Stimulated activated CD4-positive, alpha-beta T cell treated with anti-CD3 and anti-CD28 coated beads, TNF-alpha, amount 100 ng/mL, for 1 hour (primary cell): ENCODE measurements at places on chromosomes 5 and 9.

DNA sequence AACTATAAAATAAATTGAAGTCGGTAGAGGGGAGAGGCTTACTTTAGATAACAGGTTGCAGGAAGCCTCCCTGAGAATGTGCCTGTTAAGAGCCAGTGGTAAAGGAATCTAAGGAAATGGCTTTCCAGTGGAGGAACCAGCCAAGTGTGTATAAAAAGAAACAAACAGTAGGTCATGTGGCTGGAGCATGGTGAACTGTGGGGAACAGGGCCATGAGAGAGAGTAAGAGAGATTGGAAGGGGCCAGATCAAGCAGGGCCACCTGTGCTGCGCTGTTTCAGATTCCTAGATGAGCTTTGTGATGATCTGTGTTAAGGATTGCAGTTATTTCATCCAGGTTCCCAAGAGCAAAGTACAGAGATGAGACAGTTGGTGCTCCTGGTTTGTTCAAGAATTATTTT is 152.7 kb upstream of the SGCD start:
- DNase-seq: no peak

- no peak for DNase-seq
Observed at GRCh38 chr9:107173422-107174180, 109.5 kb upstream of the RAD23B start.

- DNase-seq: no peak
Observed at GRCh38 chr9:113973963-113974413, 97.9 kb downstream of the ZNF618 start.

DNA sequence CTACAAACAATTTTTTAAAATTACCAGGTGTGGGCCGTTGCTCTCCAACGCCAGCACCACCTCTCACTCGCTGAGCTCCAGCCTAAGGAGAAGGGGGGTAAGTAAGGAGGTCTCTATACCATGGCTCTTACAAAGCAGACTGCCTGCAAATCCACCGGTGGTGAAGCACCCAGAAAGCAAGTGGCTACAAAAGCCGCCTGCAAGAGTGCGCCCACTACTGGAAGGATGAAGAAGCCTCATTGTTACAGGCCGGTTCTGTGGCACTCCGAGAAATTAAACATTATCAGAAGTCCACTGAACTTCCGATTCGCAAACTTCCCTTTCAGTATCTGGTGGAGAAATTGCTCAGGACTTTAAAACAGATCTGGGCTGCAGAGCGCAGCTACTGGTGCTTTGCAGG is 46.0 kb downstream of the CDO1 start:
- DNase-seq: no peak

GRCh38 chr9:134971696-134972095 is 54.0 kb upstream of the FCN1 start:
- no peak for DNase-seq

DNA sequence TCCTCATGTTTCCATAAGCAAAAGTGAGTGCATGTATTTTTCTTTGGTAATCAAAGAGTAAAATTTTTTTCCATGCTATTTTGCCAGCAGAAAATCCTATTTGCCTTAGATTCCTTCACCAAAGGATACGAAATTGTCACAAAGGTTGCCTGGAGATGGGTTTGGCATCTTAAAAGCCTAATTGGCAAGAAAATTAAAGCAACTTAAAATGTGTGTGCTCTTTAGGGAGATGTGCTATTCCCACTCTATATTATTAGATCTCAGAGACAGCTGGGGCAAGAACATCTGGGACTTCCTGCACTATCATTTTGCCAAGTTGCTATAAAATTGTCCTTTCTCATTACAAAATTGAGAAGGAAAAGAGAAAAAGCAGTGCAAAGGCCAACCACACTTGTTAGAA is 146.1 kb downstream of the PLCXD3 start:
- no peak for DNase-seq

DNA sequence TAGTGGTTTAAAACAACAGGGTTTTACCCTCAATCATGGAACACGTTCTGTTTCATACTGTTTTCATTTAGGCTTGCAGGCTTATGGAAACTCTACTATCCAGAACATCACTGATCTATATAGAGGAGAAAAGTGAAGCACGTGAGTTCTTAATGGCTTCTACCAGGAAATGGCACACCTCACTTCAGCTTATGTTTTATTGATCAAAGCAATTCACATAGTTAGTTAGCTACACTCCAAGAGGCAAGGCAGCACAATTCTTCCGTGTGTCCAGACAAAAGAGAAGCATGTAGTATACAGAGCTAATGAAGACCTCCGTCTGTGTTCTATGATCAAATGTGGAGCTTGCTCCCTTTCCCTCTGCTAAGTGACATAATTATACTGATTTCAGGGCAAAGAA is 353.3 kb upstream of the CD180 start:
- no peak for DNase-seq

GRCh38 chr5:173472784-173473278 is 143.6 kb downstream of the BOD1 start:
- DNase-seq: no peak

GRCh38 chr9:36742264-36742663 is 169.6 kb downstream of the MELK start:
- no peak for DNase-seq

- no peak for DNase-seq
Observed at GRCh38 chr5:83244516-83244915, 167.2 kb downstream of the XRCC4 start.

DNA sequence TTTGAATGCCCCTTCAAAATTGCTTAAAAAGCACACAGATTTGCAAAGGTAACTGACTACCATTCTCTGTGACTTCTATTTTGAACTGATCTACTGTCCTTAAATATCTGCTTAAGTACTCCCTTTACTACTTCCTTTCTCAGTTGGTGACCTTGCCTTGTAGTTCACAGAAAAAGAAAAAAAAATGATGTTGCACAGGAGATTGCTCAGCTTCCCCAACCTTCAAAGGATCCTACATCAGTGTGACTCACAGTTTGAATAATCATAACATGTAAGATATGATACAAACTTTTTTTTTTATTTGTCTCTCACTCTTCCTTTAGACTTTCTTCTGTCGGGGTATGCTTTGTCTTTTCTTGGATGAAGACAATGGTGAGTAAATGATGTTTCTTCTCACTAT is 1029.6 kb downstream of the CDH12 start:
- DNase-seq: no peak

DNA sequence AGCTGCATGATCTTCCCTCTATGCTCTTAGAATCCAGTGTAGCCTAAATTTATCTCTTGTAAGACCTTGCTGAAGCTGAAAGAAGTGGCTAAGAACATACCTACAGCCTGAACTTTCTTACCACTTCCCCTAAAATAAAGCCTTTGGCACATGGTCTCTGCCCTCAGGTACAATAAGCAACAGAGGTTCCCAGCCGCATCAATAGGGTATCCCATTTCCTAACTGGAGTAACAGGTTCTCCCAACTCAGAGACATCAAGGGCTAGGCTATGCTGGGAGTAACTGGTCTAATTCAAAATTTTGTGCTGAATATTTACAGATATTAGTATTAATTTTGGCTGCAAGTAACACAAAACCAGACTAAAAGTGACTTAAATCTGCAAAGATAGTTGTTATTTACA is 335.8 kb upstream of the TRPC7 start:
- no peak for DNase-seq

GRCh38 chr9:29214154-29214689 is 1640.9 kb upstream of the C9orf72 start:
- DNase-seq: no peak

GRCh38 chr5:128826275-128826674 is 139.0 kb upstream of the SLC27A6 start:
- DNase-seq: no peak

GRCh38 chr5:125120012-125120411 is 373.6 kb upstream of the ZNF608 start:
- no peak for DNase-seq

DNA sequence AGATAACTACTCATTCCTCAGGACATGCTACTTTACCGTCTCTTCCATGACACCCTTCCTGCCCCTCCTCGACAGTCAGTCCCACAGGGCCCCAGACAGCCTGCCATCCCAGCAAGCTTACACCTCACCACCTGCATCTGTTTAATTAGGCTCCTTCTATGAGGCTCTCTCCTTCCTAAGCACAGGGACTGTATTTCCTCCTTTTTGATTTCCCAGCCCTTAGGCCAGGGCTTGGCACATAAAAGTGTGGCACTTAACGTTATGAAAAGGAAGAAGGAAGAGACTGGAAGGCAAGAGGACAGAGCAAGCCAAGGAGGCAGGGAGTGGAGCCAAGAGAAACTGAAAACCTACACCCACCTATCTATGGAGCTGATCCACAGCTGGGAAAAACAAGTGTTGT is 146.8 kb downstream of the SIL1 start:
- DNase-seq: no peak

- DNase-seq: no peak
Observed at GRCh38 chr5:36796155-36796554, 80.4 kb upstream of the NIPBL start.

DNA sequence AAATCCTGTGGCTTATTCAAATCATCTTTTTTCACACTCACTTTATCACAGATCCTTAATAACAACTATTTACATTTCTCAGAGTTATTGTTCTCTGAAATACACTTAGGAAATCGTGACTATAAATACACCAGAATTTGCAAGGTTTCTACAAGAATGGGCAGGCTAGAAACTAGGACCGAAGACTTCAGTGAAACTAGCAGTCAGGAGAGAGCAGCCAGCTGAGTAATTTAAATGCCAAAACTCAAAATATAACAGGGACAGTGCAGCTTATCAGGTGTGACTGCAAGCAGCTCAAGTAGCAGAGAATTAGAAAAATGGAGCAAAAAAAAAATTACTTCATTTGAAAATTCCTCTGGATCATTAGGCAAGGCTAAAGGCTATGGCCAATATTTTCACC is 719.3 kb upstream of the ZNF608 start:
- DNase-seq: no peak

DNA sequence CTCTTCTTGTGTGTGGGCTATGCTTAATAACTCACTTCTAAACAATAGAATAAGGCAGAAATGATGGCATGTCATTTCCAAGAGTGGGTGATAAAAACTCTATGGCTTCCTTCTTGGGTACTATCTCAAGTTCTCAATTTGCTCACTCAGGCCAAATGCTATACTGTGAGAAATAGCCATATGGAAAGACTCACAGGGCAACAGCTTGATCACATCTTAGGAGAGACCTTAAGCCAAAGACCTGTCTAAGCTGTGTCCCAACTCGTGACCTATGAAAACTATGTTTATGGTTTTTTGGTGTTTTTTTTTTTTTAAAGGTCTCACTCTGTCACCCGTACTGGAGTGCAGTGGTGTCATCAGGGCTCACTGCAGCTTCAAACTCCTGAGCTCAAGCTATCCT is 2.1 kb upstream of the UIMC1 start:
- no peak for DNase-seq

GRCh38 chr5:75023368-75024159 is 28.8 kb downstream of the GCNT4 start:
- no peak for DNase-seq

GRCh38 chr9:27429436-27429835 is 94.7 kb upstream of the IFNK start:
- no peak for DNase-seq

- no peak for DNase-seq
Observed at GRCh38 chr5:86689103-86689729, 71.5 kb downstream of the COX7C start.

GRCh38 chr5:10538103-10538788 is 25.6 kb upstream of the ANKRD33B start:
- DNase-seq: no peak

DNA sequence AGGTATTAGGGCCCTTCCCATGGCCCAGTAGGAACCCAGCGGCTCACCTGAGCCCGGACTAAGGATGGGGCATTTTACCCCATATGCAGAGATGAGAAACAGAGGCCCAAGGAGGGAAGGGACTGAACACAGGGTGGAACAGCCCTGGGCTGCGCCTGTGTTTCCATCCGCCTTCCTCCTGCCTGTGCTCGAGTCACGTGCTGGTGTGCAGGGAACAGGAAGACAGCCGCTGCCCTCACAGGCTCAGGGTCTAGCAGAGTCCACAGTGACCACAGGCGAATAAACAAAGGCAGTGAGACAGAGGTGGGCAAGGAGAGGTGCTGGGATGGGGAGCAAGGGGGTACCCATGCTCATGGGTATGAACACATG is 129.4 kb downstream of the C9orf50 start:
- no peak for DNase-seq

GRCh38 chr9:98892288-98892687 is 51.4 kb upstream of the COL15A1 start:
- DNase-seq: no peak

- DNase-seq: no peak
Observed at GRCh38 chr5:139696894-139697658, 48.9 kb downstream of the CXXC5 start.

DNA sequence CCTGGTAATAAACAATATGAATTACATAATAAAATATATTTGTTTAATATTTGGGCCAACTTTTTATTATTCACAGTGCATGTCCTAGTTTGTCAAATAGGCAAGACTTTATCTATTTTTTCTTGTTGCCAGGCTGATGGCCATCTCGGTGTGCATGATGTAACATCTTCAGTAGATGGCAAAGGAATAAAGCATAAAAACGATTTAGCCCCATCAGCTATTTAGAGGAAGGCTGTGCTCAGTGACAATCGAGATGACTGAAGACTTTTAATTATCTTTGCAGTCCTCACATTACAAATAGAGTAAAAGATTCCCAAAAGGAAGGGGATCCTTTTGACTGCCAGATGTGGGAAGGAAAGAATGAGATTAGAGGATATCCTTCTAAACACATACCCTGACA is 358.5 kb downstream of the PTPRD start:
- DNase-seq: no peak

DNA sequence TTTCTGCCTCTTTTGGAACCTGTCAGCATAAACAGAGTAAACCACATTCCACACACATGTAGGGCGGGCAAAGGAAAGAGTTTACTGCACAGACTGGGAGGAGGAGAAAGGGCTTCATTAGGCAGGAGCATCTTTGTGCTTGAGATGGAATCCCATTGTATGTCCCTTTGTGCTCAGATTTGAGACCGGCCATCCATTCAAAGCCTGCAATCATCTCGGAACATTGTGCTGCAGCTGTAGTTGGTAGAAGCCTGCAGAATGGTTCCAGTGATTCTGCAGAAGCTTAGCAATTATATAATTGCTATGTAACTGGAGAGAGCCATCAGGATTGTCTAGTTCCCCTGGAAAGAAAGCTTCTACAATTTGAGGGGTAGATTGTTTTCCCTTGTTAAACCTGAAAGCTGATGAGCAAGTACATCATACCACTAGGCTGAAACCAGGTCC is 16.5 kb downstream of the ZNF462 start:
- DNase-seq: no peak

- DNase-seq: no peak
Observed at GRCh38 chr9:36037549-36038122, 923 bp downstream of the RECK start.

DNA sequence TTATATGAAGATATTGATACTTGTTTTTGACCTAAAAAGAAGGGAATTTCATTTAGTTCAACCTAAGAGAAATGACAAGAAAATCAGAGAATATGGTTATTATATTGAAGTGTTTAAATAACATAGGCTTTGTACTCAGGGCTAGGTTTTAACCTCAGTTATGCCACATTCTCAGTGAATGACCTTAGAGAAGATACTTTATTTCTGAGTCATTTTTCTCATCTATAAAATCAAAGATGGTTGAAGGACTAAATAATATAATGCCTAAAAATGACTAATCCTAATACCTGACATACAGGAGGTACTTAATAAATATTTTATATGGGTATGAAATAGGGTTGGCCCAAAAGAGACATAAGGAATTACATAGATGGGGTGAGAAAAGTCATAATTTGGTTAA is 32.3 kb downstream of the DIMT1 start:
- no peak for DNase-seq

GRCh38 chr5:77418601-77419581 is 73.2 kb downstream of the WDR41 start:
- DNase-seq: no peak
